Nephron progenitor cell (in vitro differentiated cells): ENCODE measurements at places on chromosomes 1 and 21.

DNA sequence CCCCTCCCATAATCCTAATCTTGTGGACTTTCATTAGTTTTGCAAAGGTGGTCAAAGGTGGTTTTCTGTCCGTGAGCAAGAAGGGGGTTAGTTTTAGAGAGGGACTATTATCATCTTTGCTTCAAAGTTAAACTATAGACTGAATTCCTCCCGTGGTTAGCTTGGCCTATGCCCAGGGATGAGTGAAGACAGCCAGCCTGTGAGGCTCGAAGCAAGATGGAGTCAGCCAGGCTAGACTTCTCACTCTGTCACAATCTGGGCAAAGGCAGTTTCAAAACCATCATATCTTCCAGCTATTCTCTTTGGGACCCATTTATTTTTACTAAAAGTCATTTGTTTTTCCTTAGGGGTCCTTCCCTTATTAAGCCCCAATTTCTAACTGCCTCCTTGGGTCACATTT is 12.9 kb upstream of the ENO1 start:
- no peak for DNase-seq

DNA sequence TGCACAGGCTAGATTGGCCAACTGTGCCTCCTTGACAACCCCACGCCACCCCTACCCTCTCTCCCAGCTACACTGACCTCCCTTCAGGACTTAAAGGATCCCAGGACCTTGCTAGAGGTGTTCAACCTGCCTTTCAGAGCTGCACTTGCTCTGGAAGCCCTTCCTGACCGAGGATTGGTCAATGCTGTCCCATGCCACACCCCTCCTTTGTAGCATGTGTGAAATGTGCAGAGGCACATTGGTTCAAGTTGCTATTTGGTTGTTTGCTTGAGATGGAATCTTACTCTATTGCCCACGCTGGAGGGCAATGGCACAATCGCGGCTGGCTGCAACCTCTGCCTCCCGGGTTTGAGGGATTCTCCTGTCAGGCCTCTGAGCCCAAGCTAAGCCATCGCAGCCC is 21.8 kb downstream of the ACTA1 start:
- no peak for DNase-seq

- no peak for DNase-seq
These were observed 7.1 kb downstream of the C1orf21 start for GRCh38 chr1:184393962-184394361.

GRCh38 chr1:48216941-48217340 is 5.6 kb upstream of the SLC5A9 start:
- DNase-seq = no peak
